ENCODE measurements at places on chromosomes 1 and 21.

GRCh38 chr1:110039641-110040040 lies 5.2 kb downstream of the STRIP1 start:
- peaks cover 74% of the 10 kb centered on the region for H3K36me3 ChIP-seq
- no peaks in the 10 kb centered on the region for H3K27me3 ChIP-seq
- H3K4me3 ChIP-seq, result no peak overlapping the region
- no peak overlapping the region for H3K27ac ChIP-seq
- H3K4me1 ChIP-seq, result peaks cover 20% of the 10 kb centered on the region

GRCh38 chr1:77412069-77412819 lies 130.4 kb downstream of the AK5 start:
- H3K27me3 ChIP-seq, result no peaks in the 10 kb centered on the region
- no peaks in the 10 kb centered on the region for H3K36me3 ChIP-seq
- no peaks in the 10 kb centered on the region for H3K4me1 ChIP-seq
- H3K27ac ChIP-seq, result no peak overlapping the region
- no peak overlapping the region for H3K4me3 ChIP-seq

GRCh38 chr1:21307663-21308305 lies 17.5 kb upstream of the ECE1 start:
- H3K27me3 ChIP-seq, result no peaks in the 10 kb centered on the region
- H3K4me1 ChIP-seq, result no peaks in the 10 kb centered on the region
- DNase-seq, result no peak
- no peak overlapping the region for H3K4me3 ChIP-seq

- no peaks in the 10 kb centered on the region for H3K4me1 ChIP-seq
- H3K4me3 ChIP-seq, result no peak overlapping the region
- H3K27me3 ChIP-seq, result no peaks in the 10 kb centered on the region
- H3K27ac ChIP-seq, result no peak overlapping the region
- no peak for DNase-seq
Measured at GRCh38 chr1:159239551-159240220, 35.0 kb downstream of the ACKR1 start.

DNA sequence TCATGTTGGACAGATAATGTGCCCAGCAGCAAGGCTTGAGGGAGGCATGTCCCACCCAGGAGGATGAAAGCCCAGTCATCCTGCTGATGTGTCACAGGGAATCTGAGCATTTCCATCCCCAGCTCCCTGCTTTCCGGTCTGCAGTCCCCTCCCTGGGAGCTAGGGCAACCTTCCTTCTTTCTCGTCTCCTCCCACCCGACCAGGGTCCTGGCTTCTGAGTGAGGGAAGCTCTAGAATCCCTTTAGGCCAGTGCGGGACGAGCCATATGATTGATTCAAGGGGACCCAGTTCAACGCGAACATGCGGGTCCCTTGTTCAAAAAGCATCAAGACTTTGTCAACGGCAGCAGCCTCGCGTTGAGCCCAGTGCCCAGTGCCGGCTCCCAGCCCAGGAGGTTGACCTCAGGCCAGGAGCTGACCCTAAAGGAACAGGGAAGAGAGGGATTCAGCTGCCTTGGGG lies 96.7 kb upstream of the TMPRSS2 start:
- H3K27me3 ChIP-seq, result peaks cover 10% of the 10 kb centered on the region
- no peaks in the 10 kb centered on the region for H3K36me3 ChIP-seq
- no peaks in the 10 kb centered on the region for H3K4me1 ChIP-seq
- H3K27ac ChIP-seq, result no peak overlapping the region
- no peak overlapping the region for H3K4me3 ChIP-seq

DNA sequence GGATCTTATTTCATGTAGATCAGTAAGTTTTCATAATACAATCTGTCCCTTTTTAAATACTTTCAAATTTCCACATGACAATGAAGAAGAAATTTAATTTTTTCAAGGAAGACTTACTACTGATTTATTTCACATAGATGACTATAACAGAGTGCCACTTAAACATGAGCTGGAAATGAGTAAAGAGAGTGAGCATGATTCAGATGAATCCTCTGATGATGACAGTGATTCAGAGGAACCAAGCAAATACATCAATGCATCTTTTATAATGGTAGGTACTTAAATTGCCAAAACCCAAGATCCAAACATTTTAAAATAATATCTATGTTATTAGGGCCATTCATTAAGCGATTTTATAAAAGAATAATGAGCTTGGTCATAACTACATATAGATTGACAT lies 110.4 kb downstream of the PTPRC start:
- no peak overlapping the region for H3K27ac ChIP-seq
- no peak for DNase-seq
- H3K27me3 ChIP-seq, result no peaks in the 10 kb centered on the region
- no peaks in the 10 kb centered on the region for H3K4me1 ChIP-seq

Data from gastrocnemius medialis (tissue), 4 donors.